ENCODE measurements at places on chromosomes 4 and X. TPM values are rescaled to one million over a fixed set of nuclear protein-coding genes. Genes with fewer than 3 reads are reported as not detected.

DNA sequence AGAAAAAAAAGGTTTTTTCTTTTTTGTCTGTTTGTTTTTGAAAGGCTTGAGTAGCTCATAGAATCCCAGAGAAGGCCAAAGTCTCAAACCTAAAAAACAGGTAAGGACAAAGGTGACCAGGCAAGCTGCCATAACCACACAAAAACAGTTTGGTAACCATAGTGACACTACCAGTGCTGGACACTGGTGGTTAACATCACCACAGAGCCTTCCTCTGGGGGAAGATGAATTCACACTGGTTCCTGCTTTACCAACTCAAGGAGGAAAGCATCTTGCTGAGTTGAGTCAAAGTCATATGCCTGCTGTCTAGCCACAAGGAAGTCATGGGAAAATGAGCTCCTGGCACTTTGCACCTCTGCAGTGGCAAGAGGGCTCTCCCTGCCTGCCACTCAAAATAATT, 32.5 kb downstream of the IDS start:
- no peak for DNase-seq

- DNase-seq, result no peak
These were observed 188.8 kb upstream of the VEGFC start for GRCh38 chr4:176981551-176981950.

The RIBC1 gene
- 4.7 TPM for polyA plus RNA-seq

DNA sequence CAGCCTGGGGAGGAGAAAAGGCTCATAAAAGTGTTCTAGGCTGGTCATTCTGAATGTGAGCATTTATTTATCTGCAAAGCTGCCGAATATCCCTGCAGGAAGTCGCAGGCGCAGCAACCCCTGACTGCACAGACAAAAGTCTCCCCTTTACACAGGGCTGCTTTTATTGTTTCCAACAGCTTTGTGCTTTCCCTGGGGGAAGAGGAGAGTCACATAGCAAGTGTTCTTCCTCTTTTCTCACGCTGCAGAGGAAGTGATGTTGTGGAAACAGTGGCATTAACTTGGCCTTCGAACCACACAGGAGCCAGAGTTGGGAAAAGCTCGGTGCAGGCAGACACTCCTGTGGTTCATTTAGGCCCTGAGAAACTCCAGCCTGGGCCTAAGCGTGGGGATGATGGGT, 81.5 kb upstream of the BCOR start:
- no peak for DNase-seq

GRCh38 chr4:54228056-54228527, 1.0 kb upstream of the PDGFRA start:
- DNase-seq, result no peak

GRCh38 chr4:77012726-77013125, 63.1 kb downstream of the CCNI start:
- DNase-seq, result no peak

The SLC9B1 gene
- polyA plus RNA-seq, result 3.8 TPM

DNA sequence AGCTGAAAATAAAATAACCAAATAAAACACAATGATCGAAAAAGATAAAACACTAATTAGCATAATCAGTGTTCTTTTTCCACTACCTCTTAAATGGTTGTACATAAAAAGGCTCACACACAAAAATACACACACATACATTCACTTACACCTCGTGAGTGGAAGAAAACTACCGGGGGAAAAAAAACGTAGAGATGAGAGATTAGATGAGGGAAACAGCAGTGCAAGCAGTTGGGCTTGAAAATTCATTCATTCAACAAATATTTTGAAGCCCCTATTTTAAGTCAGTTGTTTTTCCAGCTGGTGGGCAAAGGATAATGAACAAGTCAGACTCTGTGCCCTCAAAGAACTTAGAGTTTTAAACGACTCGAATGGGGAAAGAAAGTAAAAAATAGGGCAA, 1.0 kb downstream of the TBCK start:
- no peak for DNase-seq

- no peak for DNase-seq
These were observed 74.3 kb upstream of the ANXA3 start for GRCh38 chr4:78477276-78477675.

The ZBTB49 gene
- 8.7 TPM for polyA plus RNA-seq

DNA sequence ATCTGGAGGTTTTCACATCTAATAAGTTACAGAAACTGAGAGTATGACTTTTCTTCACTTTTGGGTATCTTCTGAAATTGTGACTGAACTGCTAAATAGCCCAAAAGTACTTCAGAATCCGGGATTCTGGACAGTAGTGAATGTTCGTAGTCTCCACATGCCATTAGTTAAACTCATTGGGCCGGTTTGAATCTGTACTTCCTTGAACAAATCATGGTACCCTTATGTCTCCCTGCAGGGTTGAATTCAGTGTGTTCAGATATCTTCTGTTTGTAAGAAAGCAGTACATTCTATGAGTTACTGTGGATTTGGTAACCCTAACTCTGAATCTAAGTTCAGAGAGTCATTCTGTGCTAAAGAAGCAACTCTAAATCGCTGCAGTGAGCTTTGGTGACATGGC, 33.6 kb downstream of the FAM193A start:
- DNase-seq, result no peak

The ITM2A gene
- 121 TPM for polyA plus RNA-seq

- DNase-seq, result peak; percentile 1
These were observed 27.4 kb downstream of the HMGN5 start for GRCh38 chrX:81174286-81174685.

The PKD2 gene
- 68.8 TPM for polyA plus RNA-seq

- no peak for DNase-seq
These were observed 35.7 kb downstream of the HAND2 start for GRCh38 chr4:173494013-173494970.

- no peak for DNase-seq
These were observed 1317.2 kb downstream of the PCDH7 start for GRCh38 chr4:32037399-32037798.

DNA sequence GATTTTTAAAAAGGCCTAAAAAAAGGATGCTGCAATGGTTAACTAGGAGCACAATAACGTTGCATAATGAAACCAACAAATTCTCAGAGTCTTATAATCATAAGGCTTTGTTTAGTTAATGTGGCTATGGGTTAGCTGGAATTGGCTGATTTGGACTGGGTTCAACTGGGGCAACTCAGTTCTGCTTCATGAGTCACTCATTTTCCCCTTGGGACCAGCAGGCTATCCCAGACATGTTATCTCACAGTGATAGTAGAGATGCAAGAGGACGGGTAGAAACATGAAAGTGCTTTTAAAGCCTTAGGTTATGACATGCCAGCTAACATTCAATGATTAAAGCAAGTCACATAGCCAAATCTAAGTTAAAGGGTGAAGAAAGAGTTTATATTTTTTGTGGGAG, 189.2 kb upstream of the GK2 start:
- no peak for DNase-seq

The FAM9C gene
- polyA plus RNA-seq, result 0.12 TPM
